ENCODE measurements at places on chromosomes 5 and 9.

GRCh38 chr5:18305288-18305924 is 671.1 kb downstream of the TAF11L14 start:
- DNase-seq: peak; percentile 4

DNA sequence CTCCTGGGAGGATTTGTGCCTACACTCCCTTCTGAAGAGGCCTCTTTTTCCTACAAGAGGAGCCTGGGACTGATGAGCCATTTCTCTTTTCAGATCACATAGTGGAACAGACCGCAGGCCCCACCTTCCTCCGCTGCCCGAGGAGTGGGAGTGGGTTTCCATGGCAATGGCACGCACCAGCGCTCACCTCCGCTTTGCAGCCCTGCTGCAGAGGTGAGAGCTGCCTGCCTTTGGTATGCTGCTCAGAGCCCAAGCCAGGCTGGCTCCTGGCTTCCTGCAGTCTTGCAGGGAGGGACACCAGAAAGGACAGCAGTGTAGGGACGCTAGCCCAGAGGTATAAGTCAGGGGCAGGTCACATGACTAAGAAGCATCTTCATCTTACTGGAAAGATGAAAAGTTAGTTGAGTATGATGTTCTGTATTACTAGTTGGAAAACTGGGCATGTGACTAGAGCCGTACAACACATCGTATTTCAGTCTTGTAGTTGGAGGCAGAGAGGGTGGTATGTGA is 12.4 kb downstream of the PTTG1 start:
- DNase-seq: no peak

DNA sequence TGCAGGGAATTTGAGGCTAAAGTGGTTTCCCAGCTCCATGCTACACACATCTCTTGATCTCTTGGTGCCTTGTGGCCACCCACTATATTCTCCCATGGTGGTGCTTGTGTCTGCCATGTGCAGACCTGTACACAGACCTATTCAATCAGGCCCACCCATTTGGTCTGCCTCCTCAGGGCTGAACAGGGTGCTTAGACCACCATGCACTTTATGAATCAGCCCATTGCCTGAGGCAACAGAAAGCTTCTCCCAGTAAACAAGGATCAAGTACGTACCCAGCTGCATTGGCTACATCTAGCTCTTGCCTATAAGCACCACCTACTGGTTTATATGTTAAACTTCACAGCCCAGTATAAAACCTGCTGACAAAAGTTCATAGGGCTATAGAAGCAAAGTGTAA is 664.3 kb upstream of the EDIL3 start:
- peak; percentile 24 for DNase-seq

GRCh38 chr5:139675825-139676224 is 27.7 kb downstream of the CXXC5 start:
- no peak for DNase-seq

- DNase-seq: no peak
Observed at GRCh38 chr5:29939988-29940387, 1253.5 kb upstream of the CDH6 start.

GRCh38 chr9:8734760-8735159 is 935.2 kb upstream of the DMAC1 start:
- no peak for DNase-seq

GRCh38 chr5:6435356-6435755 is 13.3 kb upstream of the UBE2QL1 start:
- no peak for DNase-seq

DNA sequence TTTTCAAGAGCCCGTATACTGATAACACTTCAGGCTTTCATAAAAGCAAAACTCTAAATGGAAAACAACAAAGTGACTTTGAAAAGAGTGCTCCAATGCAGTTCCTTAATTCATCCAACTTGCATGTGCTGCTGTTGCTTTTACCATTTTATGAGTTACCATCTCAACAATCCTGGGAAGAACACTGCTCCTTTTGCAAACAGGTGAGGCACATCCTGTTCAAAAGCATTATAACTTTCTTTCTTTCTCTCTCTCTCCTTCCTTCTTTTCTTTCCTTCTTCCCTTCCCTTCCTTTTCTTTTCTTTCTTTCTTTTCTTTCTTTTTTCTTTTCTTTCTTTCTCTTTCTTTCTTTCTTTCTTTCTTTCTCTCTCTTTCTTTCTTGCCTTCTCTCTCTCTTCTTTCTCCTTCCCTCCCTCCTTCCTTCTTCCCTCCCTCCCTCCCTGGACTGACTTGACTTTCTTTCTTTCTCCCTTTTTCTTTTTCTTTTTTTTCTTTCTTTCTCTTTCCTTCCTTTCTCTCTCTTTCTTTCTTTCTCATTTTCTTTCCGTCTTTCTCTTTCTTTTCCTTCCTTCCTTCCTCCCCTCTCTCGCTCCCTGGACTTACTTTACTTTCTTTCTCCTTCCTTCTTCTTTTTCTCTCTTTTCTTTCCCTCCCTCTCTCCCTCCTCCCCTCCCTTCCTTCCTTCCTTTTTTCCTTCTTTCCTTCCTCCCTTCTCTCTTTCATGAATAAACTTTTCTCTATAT is 11.2 kb upstream of the PARP8 start:
- no peak for DNase-seq

- no peak for DNase-seq
Observed at GRCh38 chr5:104859437-104859836, 1296.8 kb upstream of the NUDT12 start.

DNA sequence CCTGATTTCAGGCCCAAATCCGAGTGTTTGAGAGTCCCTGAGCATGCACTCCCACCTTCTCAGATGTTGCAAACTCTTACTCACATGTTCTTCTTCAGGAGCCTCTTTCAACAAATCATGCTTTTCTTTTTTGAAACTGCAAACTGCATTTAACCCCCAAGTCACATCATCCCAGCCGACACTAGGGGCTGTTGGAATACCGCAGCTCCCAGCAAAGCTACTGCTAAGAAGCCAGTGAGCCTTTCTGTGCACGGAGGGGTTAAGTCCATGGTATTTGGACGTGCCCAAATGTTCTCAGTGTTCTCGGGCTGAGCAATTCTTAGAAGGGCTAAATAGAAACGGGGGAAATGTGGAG is 282.9 kb downstream of the NFIB start:
- DNase-seq: peak; percentile 58

DNA sequence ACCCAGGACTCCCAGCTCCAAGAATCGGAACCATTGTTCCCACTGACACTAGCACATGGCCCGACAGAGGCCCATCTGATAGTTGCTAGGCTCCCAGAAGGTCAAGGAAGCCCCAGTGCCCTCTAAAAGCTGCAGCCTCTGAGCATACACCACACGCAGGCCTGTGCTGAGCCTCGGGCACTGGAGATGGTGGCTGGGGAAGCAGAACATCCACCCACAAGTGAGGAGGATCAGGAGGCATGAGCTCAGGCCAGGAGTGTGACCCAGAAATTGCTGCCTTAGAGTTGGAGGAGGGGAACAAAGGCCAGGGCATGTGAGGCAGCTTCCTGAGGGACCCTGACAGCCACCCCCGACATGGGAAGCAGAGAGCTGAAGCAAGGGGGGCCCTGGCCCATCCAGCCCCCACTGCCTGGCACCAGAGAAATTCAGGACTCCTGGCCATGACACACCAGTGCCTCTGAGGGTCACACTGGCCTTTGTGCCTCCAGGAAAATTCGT is 21.4 kb downstream of the IPPK start:
- DNase-seq: no peak

- DNase-seq: no peak
Observed at GRCh38 chr9:77997611-77998284, 33.9 kb downstream of the GNAQ start.

DNA sequence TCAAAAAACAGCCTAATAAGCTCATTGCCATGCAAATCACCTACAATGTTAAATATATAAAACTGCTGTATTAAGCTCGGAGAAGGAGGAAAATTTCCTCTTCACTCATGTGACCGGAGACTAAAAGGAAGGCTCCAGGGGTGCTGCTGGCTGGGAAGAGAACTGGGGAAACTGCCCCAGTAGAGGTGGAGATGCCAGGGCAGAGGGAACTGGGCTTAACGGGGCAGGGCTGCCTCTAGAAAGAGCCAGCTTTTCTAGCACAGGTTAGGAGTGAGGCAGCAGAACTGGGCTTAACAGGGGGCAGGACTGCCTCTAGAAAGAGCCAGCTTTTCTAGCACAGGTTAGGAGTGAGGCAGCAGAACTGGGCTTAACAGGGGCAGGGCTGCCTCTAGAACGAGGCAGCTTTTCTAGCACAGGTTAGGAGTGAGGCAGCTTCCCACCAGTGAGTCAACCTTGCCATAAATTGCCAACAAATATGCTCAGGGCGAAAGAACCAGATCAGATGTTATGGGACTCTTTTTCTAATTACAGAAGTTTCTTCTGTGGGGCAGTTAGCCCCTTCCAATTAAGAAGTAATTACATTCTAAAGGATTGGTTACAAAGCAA is 115.3 kb downstream of the FANCC start:
- no peak for DNase-seq

GRCh38 chr5:61283471-61283870 is 48.6 kb upstream of the ZSWIM6 start:
- DNase-seq: no peak

GRCh38 chr9:9078301-9078700 is 1278.7 kb upstream of the DMAC1 start:
- no peak for DNase-seq

GRCh38 chr9:13719981-13720676 is 440.6 kb upstream of the MPDZ start:
- DNase-seq: peak; percentile 57

DNA sequence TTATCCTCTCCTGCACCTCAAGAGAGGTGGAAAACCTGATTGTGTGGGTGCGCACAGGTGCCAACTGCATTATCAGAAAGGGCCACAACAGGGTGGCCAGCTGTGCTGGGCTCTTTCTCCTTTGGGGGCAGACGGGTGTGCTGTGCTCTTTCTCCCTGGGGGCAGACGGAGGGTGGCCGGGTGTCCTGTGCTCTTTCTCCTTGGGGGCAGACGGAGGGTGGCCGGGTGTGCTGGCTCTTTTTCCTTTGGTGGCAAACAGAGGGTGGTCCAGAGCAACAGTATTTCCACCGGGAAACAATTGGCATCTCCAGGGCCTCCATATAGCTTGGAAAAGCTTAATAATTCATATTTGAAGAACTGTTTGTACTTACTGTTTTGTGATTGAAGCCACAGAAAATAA is 6.8 kb downstream of the LMX1B start:
- DNase-seq: no peak

DNA sequence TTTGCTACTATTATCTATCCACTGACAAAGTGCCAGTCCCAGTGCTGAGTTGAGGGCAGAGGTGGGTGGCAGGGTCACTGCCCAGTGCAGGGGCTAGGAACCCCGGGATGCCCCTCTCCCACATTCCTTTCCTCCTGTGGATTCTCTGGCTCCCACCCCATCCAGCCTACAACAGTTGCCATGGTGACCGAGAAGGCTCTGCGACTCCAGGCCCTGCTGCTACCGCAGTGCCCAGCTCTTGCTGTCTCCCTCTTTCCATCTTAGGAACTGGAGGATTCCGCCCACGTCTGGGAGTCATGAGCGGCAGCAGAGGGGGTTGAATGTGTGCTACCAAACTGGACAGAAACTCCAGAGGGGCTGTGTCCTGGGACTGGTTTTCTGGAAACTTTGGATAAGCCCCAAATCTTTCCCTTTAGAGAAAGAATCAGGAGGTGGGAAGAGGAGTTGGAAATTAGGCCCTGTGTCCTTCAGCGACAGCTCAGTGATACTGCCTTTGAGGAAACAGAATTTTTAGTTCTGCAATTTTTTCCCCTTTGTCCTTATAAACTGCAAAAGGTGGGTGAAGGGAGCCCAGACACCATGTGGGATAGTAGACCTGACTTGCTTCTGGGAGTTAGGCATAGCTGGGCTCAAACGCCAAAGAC is 20.7 kb upstream of the C5orf47 start:
- no peak for DNase-seq

- no peak for DNase-seq
Observed at GRCh38 chr5:172943906-172944305, 15.3 kb upstream of the RPL26L1 start.

- DNase-seq: no peak
Observed at GRCh38 chr5:14880688-14881087, 9.1 kb upstream of the ANKH start.

DNA sequence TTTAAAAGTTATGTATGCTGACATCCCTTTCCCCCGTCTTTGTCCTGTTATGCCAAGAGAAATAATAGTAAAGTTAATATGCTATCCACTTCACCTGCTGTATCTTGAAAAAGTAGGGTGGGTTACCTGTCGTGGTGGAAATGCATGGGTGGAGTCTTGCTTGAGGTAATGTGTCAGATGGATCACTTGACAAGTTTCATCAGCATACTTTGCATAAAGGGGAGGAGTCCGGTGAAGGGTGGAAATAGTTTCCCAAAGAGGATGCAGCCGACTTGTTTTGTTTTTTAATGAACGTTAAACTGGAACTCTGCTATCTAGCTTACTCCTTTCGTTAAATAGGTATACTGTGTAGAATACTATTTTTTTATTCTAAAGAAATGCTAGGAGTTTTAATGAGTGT is 9.0 kb upstream of the DMRT3 start:
- no peak for DNase-seq

DNA sequence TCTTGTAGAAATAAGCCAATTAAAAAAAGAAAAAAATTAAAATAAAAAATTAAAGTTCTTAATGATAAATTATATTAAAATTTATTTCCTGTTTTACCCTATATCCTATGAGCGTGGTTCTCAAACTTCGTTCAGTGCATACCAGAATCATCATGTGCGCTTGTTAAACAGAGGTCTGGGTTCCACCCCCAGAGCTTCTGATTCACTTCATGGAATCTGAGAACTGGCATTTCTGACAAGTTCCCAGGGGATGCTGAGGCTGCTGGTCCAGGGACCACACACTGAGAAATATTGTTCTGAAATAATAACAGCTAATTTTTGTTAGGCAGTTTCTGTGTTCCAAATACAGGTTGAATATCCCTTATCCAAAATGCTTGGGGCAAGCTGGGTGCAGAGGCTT is 79.3 kb downstream of the TMC1 start:
- DNase-seq: peak; percentile 37

GRCh38 chr5:17277907-17278306 is 60.5 kb downstream of the BASP1 start:
- no peak for DNase-seq

- DNase-seq: no peak
Observed at GRCh38 chr9:136074706-136075105, 20.4 kb downstream of the NACC2 start.

DNA sequence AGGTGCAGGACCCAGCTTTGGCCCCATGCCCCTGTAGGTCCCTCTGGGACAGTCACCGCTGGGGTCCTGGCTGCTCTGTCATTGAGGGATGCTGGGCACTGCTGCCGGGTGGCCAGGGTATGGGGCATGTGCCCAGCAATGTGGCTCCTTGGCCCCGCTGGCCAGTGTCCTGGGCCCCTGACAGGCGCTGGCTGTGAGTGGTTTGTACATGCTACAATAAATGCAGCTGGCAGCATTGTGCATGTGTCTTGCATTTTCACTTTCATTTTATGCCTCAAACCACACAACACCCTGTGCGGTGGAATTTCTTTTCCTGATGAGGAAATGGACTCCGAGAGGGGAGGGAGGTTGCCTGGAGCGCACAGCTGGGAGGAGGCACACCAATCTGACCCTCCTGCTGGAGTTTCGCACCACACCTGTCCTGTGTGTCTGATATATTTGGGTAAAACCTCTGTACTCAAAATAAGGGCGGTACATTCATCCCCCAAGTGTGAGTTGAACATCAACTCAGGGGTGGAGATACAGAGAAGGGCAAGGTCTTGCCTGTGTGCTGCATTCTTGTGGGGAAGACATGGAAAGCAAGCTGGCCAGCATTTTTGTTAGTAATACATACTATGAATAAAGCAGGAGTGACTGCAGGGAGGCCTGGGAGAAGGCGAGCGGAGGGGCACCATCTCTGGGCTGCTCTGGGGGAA is 11.7 kb downstream of the TSPAN17 start:
- DNase-seq: no peak

- DNase-seq: no peak
Observed at GRCh38 chr9:78301466-78301865, 4.5 kb downstream of the PSAT1 start.
